ENCODE measurements at places on chromosomes 11 and 22.

DNA sequence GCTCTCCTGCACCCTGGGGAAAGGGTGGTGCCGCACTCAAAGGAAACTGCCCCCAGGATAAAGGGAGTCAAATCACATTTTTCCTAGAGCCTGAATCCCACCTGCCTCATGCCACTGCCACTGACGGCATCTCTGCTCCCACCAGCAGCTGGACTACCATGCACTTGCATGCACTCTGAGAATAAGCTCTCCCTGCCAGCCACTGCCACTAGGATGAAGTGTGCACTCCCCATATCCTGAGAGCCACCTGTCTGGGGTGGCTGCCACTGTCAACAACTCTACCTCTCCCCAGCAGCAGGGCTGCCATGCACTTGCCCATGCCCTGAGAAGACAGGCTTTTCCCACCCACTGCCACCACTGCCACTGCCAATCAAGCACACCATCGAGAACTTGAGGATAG lies 31.6 kb downstream of the MRGPRX4 start:
- H3K36me3 ChIP-seq = no peaks in the 10 kb centered on the region
- no peak overlapping the region for H3K27ac ChIP-seq
- no peaks in the 10 kb centered on the region for H3K4me1 ChIP-seq

DNA sequence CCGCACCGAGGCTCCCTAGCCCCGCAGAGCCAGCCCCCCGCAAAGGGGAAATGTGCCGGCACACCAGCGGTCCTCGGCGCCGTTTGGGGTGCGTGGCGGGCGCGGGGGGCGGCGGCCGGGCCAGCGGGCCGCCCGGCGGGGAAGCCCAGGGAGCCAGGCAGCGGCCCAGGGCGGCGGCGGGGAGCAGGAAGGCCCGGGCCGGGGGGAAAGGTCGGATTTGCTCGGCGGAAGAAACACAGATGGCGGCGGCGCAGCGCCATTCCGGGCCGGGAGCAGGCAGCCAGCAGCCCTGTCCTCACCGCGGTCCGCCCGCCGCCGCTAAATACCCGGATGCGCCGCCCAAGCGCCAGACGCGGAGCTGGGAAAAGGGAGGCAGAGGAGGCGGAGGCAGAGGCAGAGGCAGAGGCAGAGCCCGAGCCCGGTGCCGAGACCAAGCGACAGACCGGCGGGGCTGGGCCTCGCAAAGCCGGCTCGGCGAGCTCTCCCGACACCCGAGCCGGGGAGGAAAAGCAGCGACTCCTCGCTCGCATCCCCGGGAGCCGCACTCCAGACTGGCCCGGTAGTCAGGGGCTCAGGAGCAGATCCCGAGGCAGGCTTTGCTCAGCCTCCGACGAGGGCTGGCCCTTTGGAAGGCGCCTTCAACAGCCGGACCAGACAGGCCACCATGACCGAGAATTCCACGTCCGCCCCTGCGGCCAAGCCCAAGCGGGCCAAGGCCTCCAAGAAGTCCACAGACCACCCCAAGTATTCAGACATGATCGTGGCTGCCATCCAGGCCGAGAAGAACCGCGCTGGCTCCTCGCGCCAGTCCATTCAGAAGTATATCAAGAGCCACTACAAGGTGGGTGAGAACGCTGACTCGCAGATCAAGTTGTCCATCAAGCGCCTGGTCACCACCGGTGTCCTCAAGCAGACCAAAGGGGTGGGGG lies 2.6 kb upstream of the GCAT start:
- peak overlapping the region; percentile 72 for H3K27ac ChIP-seq
- no peaks in the 10 kb centered on the region for H3K27me3 ChIP-seq
- DNase-seq = peak; percentile 61
- peaks cover 13% of the 10 kb centered on the region for H3K4me1 ChIP-seq

- no peak for DNase-seq
- H3K4me3 ChIP-seq = no peak overlapping the region
- no peak overlapping the region for H3K27ac ChIP-seq
Observed at GRCh38 chr11:46895821-46896220, 22.5 kb downstream of the LRP4 start.

- no peak for DNase-seq
- H3K4me3 ChIP-seq = peak overlapping the region; percentile 83
- no peaks in the 10 kb centered on the region for H3K27me3 ChIP-seq
Observed at GRCh38 chr22:18078329-18079041, 695 bp downstream of the PEX26 start.

- H3K4me1 ChIP-seq = no peaks in the 10 kb centered on the region
- H3K4me3 ChIP-seq = no peak overlapping the region
- H3K36me3 ChIP-seq = no peaks in the 10 kb centered on the region
- no peaks in the 10 kb centered on the region for H3K27me3 ChIP-seq
- no peak overlapping the region for H3K27ac ChIP-seq
Observed at GRCh38 chr11:119910051-119910450, 181.1 kb upstream of the NECTIN1 start.
